ENCODE measurements at places on chromosomes 16 and 17.

DNA sequence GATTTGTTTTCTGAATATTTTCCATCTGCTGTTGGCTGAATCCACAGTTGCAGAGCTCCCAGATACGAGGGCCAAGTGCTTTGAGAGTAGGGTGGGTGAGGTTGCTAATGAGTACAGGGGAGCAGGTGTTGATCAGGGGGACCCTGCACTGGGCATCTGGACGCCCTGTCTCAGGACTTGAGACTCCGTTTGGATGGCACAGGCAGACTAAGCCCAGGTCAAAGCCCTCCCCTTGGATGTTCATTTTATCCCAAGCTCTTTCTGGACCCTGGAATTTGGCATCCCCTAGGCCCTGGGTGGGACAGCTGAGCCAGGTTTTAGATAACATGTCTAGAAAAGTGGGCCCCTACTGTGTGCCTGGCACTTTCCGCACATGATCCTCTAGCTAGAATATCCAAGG lies 12.1 kb downstream of the USP6 start:
- no peak for DNase-seq

- no peak for DNase-seq
Observed at GRCh38 chr16:78647019-78647418, 547.6 kb downstream of the WWOX start.

- DNase-seq, result peak; percentile 31
Observed at GRCh38 chr16:57899771-57900661, 70.9 kb downstream of the CNGB1 start.

DNA sequence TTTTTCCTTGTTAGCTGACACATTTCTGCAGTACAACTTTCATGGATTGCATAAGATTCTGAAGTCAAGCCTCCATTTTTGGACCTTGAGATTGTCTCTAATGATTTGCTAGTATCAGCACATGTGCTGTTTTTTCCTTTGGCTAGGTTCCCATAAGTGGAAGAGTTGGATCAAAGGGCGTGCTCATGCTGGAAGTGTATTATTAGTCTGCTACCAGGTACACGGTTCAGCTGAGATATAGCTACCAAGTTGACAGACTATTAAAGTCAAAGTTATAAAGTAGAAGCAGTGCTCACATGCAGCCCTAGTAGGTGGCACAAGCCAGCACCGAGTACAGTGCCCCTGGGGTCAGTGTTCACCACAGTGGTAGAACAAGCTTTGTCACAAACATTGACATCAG lies 3.2 kb downstream of the FAHD1 start:
- no peak for DNase-seq

DNA sequence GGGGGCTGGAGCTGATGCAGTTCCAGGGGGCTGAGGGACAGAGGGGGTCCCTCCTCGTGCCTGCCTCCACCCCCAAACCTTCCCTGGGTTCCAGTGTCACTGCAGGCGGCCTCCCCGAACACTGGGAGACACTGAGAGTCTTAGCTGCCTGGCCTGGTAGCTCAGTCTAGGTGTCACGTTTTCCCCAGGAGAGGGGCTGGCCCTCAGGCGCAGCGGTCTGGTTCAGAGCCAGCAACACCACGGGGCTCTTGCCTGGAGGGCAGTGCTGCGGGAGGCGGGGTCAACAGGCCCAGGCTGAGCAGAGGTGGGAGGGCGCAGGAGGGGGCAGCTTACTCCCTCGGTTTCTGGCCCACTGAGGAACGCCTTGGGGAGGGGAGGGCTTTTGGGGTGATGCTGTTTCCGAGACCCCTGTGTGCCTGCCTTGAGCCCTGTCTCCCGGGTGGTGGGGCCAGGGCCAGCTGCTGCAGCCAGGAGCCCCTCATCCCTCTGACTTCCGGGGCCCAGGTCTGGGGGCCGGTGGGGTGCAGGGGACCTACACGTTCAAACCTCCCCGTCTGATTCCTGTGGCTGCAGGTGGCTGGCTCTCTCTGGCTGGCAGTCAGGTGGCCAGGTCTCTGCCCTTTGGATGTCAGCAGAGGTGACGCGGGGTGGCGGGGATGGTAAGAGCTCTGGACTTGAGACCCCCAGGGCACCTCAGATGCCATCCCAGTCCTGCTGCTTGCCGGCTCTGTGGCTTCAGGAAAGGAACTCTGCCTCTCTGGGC lies 89.3 kb upstream of the GSE1 start:
- DNase-seq, result no peak

DNA sequence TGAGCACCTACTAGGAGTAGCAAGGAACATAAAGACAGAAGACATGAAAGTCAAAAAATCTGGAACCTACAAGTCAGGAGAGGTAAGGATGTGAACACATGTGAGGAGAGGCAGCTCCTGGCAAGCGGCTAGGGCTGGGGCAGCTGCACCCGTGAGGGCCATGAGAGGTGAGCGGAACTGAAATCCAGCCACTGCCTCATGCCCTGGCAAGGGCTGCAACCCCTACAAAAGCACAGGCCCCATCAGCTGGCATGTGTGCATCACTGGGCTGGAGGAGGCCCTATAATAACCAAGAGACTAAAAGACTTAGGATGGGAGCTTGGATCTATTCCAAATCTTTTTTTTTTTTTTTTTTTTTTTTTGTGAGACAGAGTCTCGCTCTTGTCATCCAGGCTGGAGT lies 40.3 kb upstream of the ERN1 start:
- no peak for DNase-seq

GRCh38 chr16:24988593-24989338 lies 26.4 kb downstream of the ARHGAP17 start:
- no peak for DNase-seq

GRCh38 chr16:24980077-24980793 lies 34.9 kb downstream of the ARHGAP17 start:
- no peak for DNase-seq

- DNase-seq, result no peak
Observed at GRCh38 chr16:27724482-27725235, 174.7 kb downstream of the KATNIP start.

DNA sequence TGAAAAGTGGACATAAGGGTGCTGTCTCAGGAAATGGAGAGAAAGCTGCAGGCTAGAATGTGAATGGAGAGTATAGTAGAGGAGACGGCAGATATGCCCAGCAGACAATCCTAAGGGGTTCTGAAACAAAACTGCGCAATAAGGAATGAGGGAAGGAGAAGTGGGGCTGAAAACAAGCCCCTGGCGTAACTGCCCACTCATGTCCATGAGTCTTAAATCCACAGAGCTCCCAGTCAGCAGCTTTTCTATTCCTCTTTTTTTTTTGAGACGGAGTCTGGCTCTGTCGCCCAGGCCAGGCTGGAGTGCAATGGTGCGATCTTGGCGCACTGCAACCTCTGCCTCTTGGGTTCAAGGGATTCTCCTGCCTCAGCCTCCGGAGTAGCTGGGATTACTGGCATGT lies 5.9 kb downstream of the STRADA start:
- DNase-seq, result no peak

DNA sequence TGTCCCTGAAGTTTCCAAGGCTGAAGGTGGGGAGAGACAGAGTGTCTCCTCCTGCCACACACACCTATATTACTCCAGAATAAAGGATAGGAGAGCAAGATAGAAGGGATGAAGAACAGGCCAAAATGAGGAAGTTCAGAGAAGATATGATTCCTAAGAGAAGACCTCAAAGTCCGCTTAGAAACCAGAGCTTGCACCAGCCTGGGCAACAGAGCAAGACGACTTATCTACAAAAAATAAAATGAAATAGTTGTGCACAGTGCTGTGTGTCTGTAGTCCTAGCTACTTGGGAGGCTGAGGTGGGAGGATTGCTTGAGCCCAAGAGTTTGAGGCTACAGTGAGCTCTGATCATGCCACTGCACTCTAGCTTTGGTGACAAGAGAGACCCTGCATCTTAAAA lies 128.2 kb downstream of the HS3ST3B1 start:
- DNase-seq, result no peak

GRCh38 chr16:82641336-82641984 lies 14.7 kb downstream of the CDH13 start:
- DNase-seq, result no peak

GRCh38 chr16:48556913-48557351 lies 53.0 kb downstream of the N4BP1 start:
- no peak for DNase-seq

DNA sequence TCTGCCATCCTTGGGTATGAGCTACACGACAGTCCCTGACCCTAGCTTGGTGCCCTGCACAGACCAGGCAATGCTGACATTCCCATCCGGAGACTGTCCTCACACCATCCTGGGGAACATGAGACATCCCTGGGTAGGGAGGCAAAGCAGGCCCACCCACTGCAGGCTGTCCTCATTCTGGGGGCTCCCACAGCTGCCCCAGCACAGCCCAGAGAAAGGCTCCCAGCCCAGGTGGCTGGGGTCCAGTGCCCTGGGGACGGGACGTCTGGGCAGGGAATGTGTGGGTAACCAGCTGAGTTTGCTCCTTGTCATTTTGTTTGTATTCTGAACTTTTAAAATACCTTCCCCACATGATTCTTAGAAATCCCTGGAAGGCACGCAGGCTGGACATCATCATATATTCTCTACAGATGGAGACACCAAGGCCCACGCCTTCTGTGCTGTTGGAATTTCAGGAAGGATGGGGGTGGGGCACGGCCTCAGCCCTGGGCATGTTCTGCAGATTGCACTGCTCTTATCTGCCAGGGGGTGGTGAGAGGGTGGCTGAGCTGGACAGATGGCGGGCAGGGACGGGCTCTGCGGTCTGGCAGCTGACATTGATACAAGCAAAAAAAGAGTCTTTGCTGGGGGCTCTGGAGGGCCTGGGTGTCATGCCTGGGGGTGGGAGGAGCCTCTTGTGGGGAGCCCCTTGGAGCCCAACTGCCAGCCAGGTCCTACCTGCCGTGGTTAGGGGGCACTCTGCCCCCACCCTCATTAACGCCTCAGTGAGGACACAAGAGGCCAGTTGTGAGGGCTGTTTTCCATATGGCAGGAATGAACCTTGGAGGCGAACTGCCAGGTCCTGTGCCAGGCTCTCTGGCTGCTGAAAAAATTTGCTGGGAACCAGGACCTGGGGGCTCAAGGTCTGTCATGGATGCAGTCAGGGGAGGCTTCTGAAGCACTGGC lies 28.4 kb downstream of the LRRC75A start:
- no peak for DNase-seq

DNA sequence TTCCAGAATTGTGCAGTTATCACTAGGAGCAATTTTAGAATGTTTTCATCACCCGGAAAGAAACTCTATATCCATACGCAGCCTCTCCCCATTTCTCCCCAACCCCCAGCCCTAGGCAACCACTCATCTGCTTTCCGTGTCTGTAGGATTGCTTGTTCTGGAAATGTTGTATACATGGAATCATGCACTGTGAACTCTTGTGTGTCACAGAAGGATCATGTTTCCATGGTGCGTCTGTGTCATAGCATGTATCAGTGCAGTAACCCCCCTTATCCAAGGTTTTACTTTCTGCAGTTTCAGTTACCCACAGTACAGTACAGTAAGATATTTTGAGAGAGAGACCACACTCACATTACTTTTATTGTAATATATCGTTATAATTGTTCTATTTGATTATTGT lies 299.4 kb downstream of the CPPED1 start:
- no peak for DNase-seq

DNA sequence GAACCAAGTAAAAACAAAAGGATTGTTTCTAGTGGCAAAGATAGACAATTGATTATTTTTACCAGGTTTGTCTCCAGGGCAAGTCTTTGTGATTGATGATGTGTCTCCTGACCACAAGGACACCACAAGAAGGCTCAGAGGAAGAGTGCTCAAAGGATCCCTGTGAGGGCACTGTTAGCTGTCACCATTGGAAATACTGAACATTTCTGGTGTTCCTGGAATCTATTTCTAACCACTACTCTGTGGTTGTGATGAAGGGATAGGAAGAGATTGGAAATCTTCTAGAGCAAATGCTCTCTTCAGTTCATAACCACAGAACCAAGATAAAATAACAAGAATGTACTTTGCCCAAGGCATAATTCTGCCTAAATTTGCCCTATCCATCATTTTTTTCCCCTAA lies 15.3 kb downstream of the RNF43 start:
- no peak for DNase-seq

- DNase-seq, result no peak
Observed at GRCh38 chr16:68387301-68387700, 61.0 kb downstream of the SMPD3 start.

- no peak for DNase-seq
Observed at GRCh38 chr16:29824589-29825144, 4.4 kb downstream of the MVP start.
